ENCODE measurements at places on chromosomes 3 and 15.

- DNase-seq: no peak
Measured at GRCh38 chr3:119239206-119239820, 1.4 kb downstream of the B4GALT4 start.

- DNase-seq: peak; percentile 37
Measured at GRCh38 chr15:89912145-89912673, 543 bp downstream of the ARPIN start.

GRCh38 chr15:98996169-98996568 is 11.4 kb downstream of the PGPEP1L start:
- DNase-seq: no peak

GRCh38 chr15:87387766-87388165 is 868.8 kb downstream of the NTRK3 start:
- no peak for DNase-seq

DNA sequence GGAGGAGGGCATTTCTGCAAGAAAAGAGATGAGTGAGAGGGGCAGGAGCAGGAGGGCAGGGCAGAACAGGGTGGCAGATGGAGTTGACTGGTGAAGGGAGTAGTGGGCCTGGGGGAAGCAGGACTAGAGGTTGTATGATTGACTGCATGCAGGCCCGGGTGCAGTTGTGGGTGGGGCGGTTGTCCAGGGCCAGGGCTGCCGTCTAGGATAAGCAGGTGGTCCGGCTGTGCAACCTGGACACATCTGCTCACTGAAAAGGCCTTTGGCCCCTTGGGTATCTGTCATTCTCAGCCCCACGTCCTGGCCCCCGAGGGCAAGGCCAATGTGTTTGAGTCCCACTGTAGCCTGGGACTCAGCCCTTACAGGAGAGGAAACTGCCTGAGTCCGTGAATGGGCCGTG is 25.4 kb downstream of the ALS2CL start:
- DNase-seq: peak; percentile 56

DNA sequence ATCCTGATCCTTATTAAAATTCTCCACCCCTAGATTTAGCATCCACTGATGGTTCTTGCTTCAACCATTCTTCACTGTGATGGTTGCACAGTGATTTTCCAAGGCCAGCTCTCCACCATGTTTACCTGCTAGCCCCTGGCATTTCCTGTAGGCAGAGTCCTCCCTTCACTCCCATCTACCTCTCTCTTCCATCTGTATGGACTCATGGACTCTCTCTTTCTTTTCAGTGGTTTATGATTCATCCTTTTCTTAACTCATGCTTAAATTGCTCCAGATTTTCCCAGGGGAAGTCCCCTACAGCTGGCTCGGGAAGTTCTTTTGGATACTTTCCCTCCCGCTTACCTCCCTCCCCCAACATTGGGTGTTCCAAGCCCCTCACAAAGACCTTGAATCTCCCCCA is 18.7 kb downstream of the TGM4 start:
- DNase-seq: no peak

DNA sequence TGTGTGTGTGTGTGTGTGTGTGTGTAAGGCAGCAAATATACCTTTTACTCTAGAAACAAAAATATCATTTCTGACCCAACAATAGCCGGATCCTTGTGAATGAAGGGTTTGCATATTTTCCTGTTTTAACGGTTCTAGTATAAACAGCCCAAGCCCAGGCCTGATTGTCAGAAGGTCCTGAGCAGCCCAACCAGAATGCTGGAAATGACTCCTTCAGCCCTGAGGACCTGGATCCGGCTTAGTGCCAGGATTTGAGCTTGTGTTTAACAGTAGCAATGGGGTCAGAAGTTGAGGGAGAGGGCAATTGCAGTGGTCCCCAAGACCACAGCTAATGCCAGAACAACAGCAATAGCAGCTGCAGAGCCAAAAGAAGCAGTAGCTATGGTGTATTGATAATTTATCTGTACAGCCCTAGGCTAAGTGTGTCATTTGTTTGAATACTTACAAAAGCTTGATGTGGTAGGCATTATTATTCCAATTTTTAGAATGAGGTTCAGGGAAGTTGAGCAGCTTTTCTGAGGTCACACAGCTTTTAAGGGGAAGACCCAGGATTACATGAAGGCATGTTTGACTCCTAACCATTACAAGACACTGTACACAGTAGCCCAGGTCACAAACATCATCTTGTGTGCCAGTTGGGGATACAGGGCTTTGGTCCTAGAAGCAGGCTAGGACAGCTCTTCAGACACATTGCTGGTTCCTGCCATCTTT is 12.8 kb downstream of the FOXL2 start:
- peak; percentile 37 for DNase-seq

GRCh38 chr15:78567531-78567930 is 2.2 kb downstream of the CHRNA5 start:
- DNase-seq: no peak

GRCh38 chr3:56795097-56795828 is 6.5 kb downstream of the ARHGEF3 start:
- DNase-seq: no peak

DNA sequence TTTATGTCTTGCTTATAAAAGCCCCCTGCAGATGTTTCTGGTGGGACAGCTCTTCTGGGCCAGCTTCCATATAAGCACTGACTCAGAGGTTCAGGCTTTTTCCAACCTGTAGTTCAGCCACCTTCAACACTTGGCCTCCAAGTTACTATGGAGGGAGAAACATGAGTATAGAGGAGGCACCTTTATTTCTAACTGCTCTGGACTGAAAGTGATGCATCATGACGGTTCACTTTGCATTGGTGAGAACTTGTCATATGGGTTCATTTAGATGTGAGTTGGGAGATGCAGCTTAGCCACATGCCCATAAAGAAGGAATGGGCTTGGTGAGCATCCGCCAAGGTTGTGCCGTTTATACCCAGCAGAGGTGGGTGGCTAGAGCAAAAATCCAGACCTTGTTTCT is 58.8 kb upstream of the CFAP161 start:
- DNase-seq: no peak

- no peak for DNase-seq
Measured at GRCh38 chr3:134052370-134052769, 22.6 kb upstream of the SLCO2A1 start.

GRCh38 chr3:182500289-182500688 is 293.0 kb upstream of the ATP11B start:
- no peak for DNase-seq

GRCh38 chr15:40420793-40421192 is 15.2 kb downstream of the IVD start:
- peak; percentile 75 for DNase-seq

DNA sequence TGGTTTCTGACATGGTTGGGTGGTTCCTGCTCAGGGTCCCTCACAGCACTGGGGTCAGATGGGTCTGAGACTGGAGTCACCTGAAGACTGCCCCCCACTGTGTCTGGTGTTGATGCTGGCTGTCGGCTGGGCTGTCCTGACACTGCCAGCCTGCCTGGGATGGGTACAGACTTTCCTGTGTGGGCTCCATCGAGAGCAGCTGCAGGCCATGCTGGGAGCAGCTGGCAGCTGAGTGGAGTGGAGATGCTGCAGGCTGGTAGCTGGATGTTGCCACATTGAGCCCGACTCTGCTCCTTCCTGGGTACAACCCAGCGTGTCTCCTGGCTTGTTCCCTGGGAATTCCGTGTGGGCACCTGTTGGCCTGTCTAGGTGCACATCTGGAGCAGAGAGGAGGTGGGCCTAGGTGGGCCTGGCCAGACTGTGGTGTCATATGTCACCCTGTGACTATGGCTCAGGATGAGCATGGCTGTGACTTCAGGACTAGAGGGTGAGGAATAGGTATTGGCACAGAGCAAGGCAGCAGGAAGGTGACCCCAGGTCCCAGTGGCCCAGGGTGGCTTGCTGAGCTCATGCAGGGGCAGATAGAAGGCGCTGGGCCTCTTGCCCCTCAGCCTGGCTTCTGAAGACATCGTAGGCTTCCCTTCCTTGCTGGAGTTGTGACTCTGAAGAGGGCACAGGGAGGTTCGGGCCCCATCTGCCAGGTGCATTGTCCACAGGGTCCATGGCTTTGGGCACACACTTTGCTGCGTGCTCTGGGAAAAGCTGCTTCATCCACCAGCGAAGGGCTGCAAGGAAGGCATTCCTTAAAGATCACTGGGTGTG is 40.0 kb upstream of the PRR23E start:
- no peak for DNase-seq

DNA sequence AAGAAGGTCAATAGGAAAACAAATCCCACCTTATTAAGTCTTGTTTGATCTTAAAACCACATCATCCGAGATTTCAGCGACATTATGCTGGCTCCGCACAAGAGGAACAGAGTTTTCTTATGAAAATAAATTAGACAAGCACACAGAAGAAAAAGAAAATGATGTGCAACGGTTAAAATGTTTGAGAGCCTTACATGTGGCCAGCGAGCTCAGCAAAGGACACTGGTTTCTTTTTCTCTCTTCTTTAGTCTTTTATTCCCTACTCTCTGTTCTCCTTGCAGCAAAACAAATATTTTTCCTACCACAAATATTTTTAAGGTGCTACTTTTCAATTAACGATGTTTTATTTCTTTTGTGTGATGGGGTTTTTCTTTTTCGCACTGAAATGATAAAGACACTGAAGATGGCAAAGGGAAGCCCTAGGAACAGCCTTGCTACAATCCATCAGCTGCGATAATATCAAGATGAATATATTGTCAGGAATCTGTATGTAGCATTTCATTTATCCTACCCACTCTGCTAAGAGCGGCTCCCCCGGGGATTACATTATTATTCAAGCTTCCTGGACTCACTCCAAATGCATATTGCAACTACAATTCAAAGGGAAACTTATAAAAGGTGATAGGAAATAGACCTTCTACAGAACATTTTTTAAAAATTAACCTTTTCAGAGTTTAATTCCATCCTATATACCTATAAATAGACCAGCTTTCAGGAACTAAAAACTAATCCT is 72.9 kb downstream of the ANXA2 start:
- DNase-seq: no peak

GRCh38 chr3:57820479-57820878 is 64.4 kb downstream of the SLMAP start:
- no peak for DNase-seq

GRCh38 chr3:179969525-179969924 is 67.2 kb downstream of the PEX5L start:
- no peak for DNase-seq

- peak; percentile 74 for DNase-seq
Measured at GRCh38 chr3:191499307-191500080, 38.5 kb downstream of the PYDC2 start.

- no peak for DNase-seq
Measured at GRCh38 chr3:67901681-67902080, 247.3 kb upstream of the SUCLG2 start.

DNA sequence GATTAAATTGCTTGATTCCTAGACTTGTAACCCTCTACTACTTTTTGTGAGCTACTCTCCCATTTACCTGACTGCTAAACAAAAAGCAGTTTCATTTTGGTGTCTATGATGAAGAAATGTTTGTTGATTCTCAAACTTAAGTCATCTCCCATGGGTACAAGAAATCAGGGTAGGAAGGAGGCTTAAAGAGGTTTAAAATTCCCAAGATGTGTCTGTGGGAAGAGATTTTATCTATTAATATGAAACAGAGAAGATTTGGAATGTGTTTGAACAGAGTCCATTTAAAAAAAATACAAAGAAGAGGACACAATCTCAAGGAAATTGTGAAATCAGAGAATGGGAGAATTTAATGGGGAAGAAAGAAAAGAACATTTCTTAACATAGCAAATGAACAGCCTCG is 14.8 kb downstream of the P3H2 start:
- no peak for DNase-seq

DNA sequence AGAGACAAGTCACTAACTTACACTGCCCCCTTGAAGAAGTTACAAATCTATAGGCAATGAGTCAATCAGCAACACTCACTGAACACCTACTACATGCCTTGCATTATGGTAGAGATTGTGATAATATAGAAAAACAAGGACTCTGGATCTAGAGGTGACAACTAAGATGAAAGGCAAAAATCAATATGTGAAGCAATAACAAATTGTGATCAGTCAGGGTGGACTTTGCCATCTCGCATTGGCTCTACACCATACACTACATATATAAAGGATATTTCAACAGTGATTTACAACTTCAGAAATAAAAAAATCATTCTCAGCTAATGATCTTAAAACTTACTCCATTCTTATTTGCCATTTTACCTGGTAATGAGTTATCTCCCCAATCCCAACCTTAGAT is 210.7 kb upstream of the CD96 start:
- no peak for DNase-seq

- DNase-seq: no peak
Measured at GRCh38 chr3:26624209-26624765, 1.7 kb downstream of the LRRC3B start.

GRCh38 chr3:126414961-126415660 is 20.4 kb downstream of the CFAP100 start:
- DNase-seq: peak; percentile 38

GRCh38 chr15:95498961-95499360 is 831.5 kb upstream of the NR2F2 start:
- no peak for DNase-seq

DNA sequence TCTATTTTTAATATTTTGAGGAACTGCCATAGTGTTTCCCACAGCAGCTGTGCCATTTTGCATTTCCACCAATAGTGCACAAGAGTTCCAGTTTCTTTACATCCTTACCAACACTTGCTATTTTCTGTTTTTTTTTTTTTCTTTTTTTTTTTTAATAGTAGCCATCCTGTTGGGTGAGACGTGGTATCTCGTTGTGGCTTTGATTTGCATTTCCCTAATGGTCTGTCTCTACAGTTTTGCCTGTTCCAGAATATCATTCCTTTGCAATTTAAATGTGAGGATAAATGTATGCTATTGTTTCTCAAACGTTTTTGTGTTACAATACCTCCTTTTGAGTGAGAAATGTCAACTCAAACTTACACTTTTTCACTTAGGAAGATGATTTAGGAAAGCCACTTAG is 22.4 kb downstream of the RCN2 start:
- no peak for DNase-seq
